ENCODE measurements at places on chromosomes 4 and X.

DNA sequence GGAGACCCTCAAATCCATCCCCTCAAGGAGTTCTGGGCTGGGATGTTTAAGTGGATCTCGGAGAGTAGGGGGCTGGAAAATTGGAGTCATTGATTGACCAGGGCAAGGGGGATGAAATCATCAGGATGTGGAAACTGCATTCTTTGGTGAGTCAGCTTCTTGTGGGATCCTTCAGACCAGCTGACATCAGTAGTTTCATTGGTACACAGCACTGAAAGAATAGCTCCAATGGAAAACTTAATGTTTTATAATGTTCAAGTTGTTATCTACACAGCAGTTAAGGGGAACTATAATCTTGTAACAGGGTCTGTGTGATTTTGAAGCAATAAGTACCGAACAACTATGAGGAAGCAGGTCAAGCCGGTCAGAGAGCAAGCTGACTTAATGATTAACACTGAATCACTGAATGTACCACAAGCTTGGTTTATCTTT is 506.1 kb downstream of the RPA4 start:
- DNase-seq: no peak

- DNase-seq: no peak
These were observed 99.7 kb downstream of the RASL11B start for GRCh38 chr4:52961666-52962412.

GRCh38 chr4:74674750-74675149 is 119.6 kb downstream of the BTC start:
- no peak for DNase-seq

GRCh38 chr4:78165758-78166157 is 108.6 kb downstream of the FRAS1 start:
- no peak for DNase-seq

DNA sequence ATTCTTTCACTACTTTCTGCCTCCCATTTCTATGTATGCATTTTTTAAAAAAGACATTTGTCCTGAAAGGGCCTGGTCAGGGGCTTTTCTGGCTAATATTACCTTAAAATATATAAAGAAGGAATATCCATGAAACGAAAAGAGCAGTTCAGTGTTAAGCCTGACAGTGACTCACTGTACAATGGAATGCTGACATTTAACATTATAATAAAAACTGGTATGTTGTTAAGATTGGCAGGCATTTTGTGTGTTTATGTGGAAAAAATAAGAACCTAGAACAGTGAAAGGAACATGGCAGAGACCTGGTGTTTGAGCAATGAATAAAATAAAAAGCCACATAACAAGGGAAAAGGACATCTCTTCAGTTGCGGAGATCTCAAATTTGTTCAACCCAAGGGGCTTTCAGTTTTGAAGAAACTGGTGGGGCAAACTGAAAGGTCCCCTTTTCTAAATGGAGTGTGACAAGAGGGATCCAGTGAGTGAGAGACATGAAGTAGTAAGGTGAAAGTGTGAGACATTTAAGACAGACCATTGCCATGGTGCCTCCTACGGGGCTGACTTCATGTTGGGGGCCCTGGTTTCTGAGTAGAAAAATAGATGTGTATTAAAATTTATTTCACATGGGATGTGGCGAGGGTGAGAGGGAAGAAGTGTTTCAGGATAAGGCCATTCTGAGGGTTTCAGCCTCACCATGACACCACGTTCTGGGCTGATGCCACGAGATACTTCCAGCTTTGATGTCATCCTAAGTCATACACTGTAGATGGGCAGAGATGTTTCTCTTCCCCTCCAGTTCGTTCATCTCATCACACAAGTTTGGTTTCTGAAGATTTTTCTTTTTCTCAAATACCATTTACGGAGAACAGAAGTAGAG is 324.9 kb downstream of the PPP3CA start:
- no peak for DNase-seq

DNA sequence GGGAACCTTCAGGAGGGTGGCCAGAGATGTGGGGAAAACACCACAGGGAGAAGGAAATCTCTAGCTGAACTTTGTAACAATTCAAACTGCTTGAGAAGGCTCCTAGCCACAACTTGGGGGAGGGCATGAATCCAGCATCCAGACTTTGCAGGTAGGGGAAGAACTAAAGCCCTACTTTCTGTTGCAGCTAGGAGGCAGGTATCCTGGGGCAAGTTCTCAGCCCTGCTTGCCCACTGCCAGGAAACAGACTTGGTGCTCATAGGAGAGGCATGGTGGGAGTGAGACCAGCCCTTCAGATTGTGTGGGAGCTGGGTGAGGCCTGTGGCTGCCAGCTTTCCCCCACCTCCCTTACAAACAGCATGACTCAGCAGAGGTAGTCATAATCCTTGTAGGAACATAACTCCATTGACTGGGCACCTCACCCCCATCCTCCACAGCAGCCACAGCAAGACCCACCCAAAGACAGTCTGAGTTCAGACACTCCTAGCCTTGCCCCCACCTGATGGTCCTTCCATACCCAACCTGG is 209.5 kb upstream of the CPEB2 start:
- no peak for DNase-seq

DNA sequence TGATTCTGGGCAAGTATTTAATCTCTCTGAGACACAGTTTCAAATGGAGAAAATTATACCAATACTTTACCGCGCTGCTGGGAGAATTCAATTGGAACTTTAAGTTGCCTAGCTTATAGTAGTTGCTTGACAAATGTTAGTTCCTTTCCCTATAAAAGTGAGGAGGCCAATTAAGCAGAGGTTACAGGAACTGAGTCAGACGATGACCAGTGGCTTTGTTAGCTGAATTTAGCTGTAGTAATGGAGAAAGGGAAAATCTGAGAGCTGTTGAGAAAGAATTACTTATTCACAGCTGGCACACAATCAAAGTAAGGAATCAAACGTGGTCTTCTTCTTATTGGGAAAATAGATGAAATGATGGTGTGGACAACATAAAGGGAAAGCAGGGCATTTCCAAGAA is 29.6 kb downstream of the SMARCA1 start:
- no peak for DNase-seq

- DNase-seq: no peak
These were observed 56.7 kb downstream of the TSPAN5 start for GRCh38 chr4:98601708-98602107.

DNA sequence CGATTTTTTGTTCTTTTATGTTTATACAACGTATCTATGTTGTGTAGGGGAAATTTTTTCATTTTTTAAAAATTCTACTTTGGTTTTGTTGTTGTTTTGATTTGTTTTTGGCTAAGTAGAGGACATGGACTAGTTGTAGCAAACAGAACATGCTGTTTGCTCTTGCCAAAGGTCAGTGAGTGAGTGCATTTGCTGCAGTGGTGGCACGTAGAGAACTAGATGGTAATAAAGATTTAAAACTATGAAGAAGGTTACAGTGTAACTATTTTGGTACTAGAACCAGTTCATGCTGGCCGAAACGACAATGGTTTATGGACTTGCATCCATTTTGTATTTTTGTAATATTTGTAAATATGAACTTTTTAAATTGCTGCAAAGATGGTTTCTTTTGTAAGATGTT is 1.9 kb upstream of the SCML1 start:
- no peak for DNase-seq

- no peak for DNase-seq
These were observed 120.1 kb downstream of the AFF1 start for GRCh38 chr4:87054900-87055299.

DNA sequence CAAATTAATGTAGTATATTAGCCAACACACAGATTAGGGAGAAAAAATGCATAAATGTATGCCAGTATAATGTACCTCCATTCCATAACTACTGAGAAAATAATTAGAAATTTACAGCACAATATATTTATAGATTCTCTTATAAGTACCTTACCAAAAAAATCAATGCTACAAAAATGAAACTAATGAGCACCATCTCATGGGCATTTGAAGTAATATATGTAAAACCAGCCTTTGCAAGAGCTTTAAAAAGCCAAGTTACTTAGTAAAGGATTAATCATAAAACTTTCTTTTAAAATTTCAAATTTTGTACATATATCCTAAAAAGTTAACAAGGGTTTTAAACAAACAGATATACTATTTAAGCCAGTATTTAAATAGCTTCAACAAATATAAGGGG is 43.2 kb downstream of the LRBA start:
- no peak for DNase-seq

DNA sequence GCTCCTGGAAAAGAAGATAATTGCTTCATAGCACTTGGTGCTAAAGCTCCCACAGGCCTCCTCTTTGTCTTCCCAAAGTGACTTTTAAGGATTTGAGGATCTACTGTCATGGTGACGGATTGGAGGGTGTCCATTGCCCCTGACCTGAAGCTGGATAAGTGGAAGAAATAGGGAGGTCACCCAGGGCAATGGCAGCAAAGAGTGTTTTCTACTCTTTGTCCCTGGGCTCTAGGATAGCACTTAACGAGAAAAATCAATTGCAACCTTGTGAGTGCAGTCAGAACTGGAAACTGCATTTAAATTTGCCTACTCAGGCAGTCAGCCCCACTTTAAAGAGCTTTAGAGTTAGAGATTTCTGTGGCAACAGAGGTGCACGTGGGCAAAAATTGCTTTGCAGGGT is 43.7 kb upstream of the XK start:
- DNase-seq: no peak

GRCh38 chrX:23900220-23900797 is 7.4 kb downstream of the APOO start:
- no peak for DNase-seq

GRCh38 chr4:84145176-84145575 is 353.9 kb downstream of the NKX6-1 start:
- no peak for DNase-seq
